RWPE2 (cell line): ENCODE measurements at places on chromosomes 12 and 14.

GRCh38 chr12:107109726-107110719, 16.7 kb upstream of the CRY1 start:
- no peak for DNase-seq

DNA sequence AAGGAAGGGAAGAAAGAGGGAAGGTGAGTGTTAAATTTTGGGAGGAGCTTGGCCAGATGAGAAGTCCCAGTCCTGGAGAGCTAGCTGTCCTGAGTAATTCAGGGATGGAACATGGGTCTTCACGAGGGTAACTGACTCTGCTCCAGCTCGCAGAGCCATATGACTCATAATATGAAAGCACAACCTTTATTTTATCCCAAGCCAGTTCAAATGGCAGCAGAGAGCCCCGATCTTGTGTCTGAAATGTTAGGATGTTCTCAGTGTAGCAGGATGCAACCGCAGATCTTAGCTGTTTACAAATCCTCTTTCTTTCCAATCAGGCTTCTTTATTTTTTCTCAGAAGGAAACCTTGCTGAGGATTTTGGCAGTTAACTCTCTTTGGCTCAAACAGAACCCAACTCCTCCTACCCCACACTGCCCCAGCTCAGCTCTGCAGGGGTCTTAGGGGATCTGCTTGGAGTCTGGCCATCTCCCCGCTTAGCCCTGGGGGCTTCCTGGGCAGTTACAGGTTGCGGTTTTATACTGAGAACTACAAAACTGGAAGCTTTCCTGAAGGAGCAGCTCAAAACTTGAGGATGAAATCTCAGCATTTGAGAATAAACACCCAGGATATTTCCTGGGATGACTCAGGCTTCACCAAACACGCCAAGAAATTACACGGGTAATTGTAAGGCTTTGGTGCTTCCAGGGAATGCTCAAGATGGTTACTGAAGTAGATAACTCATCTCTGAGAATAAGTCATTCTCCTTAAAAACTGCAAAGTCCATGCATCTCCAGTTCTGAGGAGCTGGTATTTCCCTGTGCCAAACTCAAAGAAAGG, 92.5 kb downstream of the VCPKMT start:
- DNase-seq = no peak

GRCh38 chr12:98924-99352, 32.4 kb downstream of the IQSEC3 start:
- no peak for DNase-seq

GRCh38 chr14:84806622-84807021, 723.3 kb upstream of the FLRT2 start:
- DNase-seq = no peak

GRCh38 chr14:33612197-33612505, 338.7 kb downstream of the EGLN3 start:
- DNase-seq = no peak

- DNase-seq = no peak
Observed at GRCh38 chr14:44945264-44945663, 16.5 kb downstream of the KLHL28 start.

DNA sequence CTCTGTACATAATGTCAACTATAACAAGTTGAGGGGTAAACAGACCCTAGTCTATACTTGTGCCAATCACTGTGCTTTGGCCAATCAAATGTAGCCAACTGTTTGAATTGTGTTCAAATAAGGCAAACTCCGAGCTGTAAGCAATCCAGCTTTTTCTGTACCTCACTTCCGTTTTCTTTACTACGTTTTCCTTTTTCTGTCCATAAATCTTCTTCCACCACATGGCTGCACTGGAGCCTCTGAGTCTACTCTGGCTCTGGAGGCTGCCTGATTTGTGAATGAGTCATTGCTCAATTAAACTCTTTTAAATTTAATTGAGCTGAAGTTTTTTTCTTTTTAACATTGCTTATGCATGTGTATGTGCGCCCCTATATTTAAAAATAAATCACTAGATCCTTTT, 29.7 kb downstream of the CLEC1A start:
- no peak for DNase-seq

DNA sequence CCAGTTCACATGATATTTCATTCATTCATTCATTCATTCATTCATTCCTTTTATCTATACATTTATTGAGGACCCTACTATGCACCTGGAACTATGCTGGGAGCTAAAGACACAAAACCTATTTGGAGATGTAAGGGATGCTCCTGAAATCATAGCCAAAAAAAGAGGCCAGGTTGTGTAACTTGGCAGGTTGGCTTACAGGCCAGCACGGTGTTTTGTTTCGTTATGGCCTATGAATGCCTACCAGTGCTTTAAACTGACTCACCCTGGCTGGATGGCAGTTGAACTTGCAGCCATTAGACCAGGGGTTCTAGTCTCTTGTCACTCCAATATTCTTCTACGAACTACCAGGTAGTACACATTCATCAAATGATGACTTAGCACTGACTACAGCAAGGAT, 15.7 kb downstream of the MAP3K9 start:
- DNase-seq = no peak

DNA sequence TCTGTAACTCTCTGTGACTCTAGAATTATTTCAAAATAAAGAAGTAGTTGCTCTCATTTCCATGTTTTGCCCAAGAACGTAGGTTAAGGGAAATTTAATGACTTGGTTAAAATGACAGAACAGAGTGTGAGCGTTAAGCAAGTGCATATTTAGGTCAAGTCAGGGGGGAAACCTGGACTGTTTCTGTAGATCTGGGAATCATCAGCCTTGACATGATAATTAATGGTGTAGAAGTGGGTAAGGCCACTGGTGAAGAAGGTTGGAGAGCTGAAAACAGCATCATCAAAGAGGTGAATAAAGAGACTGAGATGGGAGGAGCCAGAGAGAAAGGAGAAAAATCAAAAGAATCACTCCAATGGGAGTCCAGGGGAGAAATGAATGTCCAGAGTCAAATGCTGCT, 49.4 kb upstream of the STK38L start:
- DNase-seq = no peak

DNA sequence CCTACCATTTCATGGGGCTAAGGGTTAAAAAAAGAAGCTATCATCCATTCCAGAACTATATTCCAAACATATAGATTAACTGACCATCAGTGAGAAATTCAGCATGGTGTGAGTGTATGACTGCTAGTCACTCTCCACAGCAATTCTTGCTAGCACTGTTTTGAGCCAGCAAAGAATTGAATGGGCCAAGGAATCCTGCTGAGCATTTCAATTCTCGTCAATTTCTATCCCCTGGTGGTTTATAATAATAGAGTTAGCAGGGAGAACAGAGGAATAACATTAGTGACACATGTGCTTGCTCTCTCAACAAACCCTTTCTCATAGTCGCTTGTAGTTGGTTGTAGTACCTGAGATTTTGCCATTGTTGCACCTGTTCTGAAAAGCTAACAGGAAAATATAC, 7.2 kb downstream of the MBIP start:
- no peak for DNase-seq

DNA sequence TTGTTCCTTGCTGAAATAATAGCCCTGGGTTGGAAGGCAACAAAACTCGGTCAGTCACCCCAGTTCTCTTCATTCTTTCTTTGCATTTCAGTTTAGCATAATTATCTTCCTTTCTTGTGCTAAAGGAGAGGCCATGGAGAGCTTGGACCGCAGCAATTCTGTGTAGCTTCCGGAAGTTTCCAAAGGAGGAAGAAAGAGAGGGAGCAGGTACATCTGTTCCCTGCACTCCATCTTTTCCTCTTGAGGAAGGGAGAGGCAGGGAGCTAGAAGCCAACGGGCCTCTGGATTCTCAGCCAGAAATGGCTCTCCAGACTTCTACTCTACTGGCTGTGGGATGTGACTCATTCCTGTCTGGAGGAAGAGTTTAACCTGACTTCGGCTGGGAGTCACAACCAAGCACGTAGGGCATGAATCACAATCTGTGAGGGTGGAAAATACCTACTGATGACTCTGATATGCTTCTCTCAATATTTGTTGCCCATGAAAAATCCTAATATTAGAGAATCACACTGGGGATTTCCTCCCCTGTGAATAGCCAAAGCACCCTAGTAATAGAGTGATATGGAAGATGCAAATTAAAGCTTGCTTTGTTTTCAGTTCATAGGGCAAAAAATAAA, 17.0 kb downstream of the ANO6 start:
- peak; percentile 82 for DNase-seq

DNA sequence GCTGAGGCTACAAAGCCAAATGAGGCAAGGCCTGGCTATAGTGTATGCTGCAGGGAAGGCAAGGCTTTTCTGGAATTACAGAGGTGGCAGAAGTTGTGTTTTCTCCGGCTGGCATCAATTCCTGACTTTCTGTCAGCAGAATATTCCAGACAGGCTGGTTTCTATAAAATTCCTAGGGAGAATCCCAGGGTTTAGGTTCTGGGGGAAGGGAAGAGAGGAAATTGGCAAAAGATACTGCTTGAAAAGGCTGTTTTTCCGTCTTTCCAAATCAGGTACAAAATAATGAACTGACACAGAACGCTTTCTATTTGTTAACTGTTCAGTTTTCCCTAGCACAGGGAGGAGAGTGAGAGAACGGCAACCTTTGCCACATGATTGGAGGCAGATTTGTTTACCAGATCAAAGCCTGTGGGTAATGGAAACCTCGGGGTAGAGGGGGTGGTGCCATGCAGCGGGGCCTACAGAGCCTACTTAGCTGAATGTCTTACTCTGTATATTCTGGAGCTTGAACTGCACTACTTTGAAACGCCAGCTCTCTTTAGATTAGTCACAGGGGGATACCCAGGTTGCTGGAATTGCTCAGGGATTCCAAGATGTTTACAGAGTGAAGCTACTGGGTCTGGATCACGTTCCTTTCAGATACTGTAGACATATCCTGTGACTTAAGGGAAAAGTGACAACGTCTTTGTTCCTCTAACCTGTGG, 65.8 kb upstream of the DACT1 start:
- DNase-seq = no peak

- no peak for DNase-seq
Observed at GRCh38 chr12:116133149-116133548, 144.3 kb downstream of the MED13L start.

DNA sequence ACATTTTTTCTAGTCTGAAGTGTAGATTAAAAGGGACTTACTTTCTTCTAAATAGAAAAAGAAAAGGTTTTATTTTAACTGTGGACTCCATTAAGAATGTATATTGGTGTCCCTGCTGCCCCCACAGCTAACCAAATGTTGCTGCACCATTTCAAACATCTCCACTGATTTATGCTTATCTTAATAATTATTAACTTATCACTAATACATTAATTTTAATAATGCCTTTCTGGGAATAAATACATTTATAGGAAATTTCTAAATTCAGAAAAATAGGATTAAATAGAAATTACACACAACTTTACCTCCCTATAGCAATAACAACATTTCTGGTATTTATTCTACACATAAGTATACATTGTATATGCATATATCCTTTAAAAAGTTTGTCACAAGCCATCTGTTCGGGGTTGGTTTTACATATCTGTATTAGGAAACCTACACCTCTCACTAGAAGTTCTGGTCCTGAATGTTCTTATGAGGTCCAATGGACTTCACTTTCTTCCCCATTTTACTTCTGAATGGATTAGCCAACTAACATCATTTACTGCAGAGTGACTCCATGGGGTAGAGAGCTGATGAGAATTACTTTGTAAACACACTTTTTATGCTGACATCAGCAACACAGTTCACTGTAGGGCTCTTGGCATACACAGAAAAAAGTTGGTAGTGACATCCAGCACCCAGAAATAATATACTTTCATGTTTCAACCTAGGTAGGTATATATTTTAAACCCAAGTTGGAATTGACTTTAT, 9.4 kb upstream of the SELPLG start:
- no peak for DNase-seq

- DNase-seq = no peak
Observed at GRCh38 chr12:100830003-100830795, 35.6 kb downstream of the ANO4 start.

DNA sequence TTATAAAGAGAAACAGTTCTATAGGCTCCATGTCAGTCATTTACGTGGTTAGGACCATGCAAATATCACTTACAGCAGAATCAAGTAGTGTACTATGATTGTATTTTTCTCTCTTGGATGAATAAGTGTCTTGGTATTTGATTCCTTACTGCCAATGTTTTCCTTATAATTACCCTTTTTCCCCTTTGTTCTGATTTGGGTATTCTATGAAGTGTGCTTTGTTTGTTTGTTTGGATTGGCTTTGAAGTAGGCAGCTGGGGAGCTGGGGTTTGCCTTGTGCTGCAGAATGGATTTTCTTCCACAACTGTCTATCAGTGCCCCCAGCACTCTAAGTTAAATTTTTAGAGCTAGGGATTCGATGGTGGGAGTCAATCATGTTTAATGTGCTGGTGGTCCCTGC, 12.4 kb downstream of the TMEM120B start:
- no peak for DNase-seq

DNA sequence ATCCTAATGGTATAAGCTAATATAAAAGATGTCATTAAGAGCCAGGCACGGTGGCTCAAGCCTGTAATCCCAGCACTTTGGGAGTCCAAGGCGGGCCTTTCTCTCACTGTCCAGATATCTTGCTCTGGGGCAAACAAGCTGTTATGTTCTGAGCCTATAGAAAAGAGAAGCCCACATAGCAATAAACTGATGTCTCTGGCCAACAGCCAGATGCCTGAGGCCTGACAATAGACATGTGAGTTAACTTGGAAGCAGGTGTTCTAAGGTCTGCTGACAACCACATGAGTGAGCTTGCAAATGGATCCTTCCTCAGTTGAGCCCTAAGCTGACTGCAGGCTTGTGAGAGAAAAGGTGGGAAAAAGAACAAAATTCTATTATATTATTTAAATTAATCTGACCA, 25.0 kb downstream of the YAF2 start:
- no peak for DNase-seq

GRCh38 chr14:49673586-49673985, 14.4 kb downstream of the POLE2 start:
- DNase-seq = no peak

DNA sequence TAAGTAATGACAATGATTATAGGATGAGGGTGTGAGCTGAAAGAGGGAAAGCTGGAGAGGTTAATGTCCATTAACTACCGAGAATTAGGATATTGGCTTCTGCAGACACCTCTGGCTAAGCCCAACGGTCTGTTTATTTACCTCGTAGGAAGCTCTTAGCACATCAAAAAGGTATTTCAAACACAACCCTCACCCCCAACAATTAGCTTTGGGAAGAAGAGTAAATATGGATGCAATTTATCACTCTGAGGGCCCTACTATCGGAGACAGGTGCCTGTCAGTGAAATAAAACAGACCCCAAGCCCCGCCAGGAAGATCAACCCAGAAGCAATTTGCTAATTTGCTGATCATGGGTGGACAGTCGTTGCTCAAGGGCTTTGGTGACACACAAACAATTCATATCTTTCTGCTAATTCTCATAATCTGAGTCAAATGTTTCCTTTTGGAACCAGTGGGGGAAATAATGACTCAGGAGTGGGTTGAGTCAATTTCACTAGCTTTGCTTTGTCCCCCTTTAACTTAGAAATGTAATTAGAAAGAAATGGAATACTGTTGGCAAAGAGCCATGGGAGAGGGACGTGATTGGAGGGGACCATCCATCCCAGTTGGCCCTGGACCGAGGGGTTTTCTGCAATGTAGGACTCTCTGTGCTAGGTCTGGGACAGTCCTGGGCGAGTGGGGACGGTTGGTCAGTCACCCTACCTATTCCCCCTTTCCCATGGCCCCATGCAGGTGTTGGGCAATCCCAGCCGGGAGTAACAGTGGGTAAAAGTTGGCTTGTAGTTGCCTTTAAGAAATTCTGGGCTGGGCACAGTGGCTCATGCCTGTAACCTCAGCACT, 99.1 kb upstream of the MED13L start:
- no peak for DNase-seq

GRCh38 chr12:100661300-100661951, 87.9 kb downstream of the GAS2L3 start:
- no peak for DNase-seq
